ENCODE measurements at places on chromosomes 12 and 14. TPM values are rescaled to one million over a fixed set of nuclear protein-coding genes. Genes with fewer than 3 reads are reported as not detected.

- peak; percentile 31 for DNase-seq
Observed at GRCh38 chr12:118371321-118372282, 1.1 kb downstream of the TAOK3 start.

KRT6B gene
- 2,534 TPM for polyA plus RNA-seq

GRCh38 chr12:124774462-124775167 lies 89.0 kb downstream of the SCARB1 start:
- DNase-seq: peak; percentile 87

LRRK2 gene
- polyA plus RNA-seq: 0.42 TPM

GRCh38 chr12:13716119-13716518 lies 265.3 kb downstream of the GRIN2B start:
- DNase-seq: no peak

GRCh38 chr12:30878024-30878423 lies 48.5 kb upstream of the TSPAN11 start:
- no peak for DNase-seq

LRTM2 gene
- not detected for polyA plus RNA-seq

GRCh38 chr14:102683399-102684297 lies 91.2 kb downstream of the RCOR1 start:
- DNase-seq: no peak

DHRS2 gene
- 0.46 TPM for polyA plus RNA-seq

DNA sequence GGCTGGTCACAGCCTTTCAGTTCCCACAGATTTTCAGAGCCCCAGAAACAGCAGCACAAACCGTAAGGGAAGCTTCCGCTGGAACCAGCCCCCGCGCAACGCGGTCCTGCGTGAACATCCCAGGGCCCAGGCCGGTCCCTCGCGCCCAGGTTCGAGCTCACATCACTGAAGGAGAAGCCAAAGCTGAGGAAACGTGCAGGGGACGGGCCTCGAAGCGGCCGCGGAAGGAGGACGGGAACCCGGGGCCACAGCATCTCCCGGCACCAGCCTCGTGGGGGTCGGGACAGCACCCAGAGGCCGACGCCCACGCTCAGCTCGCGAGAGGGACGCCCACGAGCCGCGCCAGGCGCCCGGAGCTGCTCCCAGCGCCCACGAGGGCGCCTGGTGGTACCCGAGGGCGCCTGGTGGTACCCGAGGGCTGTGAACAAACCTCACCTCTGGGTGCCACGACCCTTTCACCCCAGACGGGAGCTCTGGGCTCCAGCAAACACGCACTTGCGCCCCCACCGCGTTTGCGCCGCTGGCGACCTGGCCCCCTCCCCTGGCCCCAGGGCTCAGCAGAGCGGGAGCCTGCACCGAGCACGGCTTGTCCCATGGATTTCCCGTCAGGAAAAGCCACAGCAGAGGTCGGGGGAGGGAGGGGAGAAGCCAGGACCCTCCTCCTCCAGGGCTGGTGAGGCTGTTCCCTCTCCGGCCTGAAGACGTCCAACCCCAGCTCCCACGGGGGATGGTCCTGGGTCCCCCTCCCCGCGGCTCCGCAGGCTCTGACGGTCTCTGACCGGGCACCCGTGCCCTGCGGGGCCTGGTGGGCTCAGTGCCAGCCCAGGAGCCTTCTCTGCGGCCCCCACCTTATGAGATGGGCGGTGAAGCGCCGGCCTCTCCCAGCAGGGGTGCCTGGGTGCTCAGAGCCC lies 6.9 kb downstream of the LRCOL1 start:
- DNase-seq: no peak

DNA sequence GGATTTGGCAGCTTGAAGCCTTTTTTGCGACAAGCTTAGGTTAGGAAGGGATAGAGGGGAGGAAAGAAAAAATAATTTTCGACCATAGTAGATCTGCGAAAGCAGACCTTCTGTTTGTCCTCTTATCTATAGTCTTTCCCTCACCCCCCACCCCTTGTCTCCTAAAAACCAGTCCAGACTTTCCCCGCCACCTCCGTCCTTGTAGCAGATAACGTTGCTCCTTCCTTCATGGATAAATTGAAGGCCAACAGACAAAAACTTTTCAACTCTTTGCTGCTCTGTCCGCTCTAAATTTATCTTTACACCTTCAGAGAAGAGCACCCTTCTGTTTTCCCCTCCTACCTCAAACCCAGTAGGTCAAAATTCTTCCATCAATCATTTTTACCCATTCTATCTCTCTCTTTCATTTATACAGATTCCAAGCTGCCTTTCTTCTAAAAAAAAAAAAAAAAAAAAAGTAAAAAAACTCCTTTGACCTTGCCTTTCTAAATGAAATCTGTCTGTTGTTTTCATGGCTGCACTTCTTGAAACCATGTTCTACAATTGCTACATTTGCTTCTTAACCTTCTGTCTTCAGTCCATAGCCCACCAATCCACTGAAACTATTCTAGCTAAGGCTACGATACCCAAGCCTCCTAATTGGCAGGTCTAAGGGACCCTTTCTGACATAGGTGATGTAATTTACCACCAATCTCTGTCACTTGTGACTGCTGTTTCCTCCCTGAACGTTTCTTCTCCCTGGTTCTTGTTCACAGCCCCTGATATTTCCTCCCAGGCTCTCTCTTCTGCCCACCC lies 11.1 kb upstream of the NEMF start:
- DNase-seq: no peak

DNA sequence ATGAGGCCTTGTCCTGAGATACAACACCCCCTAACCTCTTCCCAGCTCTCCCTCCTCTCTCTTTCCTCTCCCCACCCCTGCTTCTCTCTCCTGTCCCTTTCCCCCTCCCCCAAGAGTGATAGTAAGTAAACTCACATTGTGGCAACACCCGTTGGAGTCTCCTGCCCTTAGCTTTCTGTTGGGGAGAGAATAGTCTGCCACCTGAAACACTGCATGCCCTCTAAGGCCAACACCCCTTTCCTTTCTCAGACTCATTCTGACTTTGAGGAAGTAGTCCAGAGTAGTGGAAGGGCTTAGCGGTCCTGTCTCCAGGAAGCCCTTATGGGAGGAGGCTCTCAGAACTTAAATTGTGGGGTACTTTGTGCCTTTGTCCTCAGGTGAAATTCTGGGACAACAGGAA lies 95.2 kb downstream of the PRKCH start:
- no peak for DNase-seq

All from mammary epithelial cell (primary cell).